Germinal center (tissue), 1 donor: ENCODE measurements at places on chromosomes 1 and 21.

DNA sequence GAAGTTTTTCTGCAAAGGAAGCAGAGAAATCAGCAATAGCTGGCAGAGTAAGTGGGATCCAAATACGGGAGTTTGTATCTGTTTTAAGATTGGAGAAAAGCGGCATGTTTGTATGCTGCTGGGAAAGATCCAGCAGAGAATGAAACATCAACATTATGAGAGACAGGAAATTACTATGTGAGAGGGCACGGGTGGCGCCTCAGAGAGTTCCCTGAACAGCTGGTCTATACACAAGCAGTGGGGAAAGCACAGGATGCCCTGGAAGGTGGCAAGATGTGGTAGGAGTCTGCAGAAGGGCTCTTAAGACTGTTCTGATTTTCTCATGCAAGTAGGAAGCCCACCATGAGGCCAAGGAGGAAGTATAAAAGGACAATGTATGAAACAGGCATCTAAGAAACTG, 130.4 kb downstream of the RERE start:
- DNase-seq: no peak

GRCh38 chr1:34409689-34410229, 233.1 kb downstream of the C1orf94 start:
- no peak for DNase-seq

GRCh38 chr1:113247355-113247754, 143.0 kb upstream of the MAGI3 start:
- no peak for DNase-seq

GRCh38 chr1:162087111-162087510, 17.6 kb downstream of the NOS1AP start:
- no peak for DNase-seq

GRCh38 chr1:4045397-4046010, 145.4 kb upstream of the C1orf174 start:
- peak; percentile 61 for DNase-seq

- DNase-seq: no peak
These were observed 121.8 kb upstream of the C1orf174 start for GRCh38 chr1:4021974-4022268.

DNA sequence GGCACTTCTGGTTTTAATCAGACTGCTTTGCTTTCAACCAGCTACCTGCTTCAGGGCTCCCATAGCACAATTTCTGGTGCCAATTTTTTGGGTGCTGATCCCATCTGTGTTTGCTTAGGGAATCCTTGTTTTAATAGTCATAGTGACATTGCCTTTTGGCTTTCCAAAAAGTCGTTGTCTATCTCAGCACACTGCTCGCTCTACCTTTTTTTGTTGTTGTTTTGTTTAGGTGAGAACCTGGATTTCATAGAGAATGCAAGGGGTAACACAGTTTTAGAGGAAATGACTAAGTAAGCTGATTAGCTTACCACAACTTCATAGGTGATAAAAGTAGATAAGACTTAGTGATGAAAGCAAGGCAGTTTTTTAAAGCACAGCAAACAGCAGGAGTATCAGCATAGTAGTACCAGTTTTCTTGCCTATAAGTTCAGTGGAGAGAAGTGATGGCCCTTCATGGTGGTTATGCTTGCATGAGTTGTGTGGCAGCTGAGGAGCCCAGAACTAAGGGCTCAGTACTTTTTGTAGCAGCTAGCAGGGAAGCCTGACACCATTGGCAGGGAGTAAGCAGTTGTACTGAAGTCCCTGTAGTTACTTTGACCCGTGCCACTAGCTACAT, 31.3 kb downstream of the NEK7 start:
- no peak for DNase-seq

DNA sequence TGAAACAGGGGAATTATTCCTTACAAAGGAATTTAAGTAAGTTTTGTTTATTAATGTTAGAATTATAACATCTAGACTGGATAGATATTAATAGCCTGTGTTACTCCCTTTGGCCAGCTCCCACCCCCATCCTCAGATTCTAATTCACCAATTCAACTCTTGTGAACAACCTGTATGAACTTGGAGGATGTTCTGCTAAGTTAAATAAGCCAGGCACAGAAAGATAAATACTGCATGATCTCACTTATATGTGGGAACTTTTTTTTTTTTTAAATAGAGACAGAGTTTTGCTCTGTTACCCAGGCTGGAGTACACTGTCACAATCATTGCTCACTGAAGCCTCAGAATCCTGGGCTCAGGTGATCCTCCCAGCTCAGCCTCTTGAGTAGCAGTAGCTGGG, 32.2 kb downstream of the EFCAB7 start:
- DNase-seq: no peak

GRCh38 chr1:204108312-204109141, 35.6 kb downstream of the SOX13 start:
- no peak for DNase-seq

GRCh38 chr1:30768830-30769718, 11.5 kb upstream of the LAPTM5 start:
- DNase-seq: no peak

DNA sequence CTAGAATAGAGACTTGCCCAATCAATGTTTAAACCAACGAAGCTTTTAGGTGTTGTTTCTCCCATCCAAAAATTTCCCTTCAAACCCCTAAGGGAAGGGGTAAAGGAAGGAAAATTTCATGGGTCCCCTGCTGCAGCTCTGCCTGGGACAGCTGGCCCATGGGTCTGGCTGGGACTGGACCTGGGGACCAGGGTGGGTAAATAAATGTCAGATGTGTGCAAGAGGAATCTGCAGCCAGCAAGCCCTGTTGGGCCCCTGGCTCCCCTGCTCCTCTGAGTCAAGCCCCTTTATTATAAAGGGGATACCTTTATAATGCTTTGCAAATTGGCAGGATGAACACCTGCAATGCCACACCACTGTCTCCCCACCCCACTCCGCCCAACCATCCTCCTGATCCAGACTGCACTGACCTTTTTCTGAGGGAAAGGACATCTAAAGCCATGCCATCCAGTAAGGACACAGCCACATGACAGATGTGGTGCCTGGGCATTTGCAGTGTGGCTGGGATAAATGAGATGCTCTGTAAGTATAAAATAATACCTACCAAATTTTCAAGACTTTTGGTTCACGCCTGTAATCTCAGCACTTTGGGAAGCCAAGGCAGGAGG, 1.9 kb upstream of the TMEM125 start:
- DNase-seq: no peak
